ENCODE measurements at places on chromosomes 13 and 19. TPM values are rescaled to one million over a fixed set of nuclear protein-coding genes. Genes with fewer than 3 reads are reported as not detected.

- no peak for DNase-seq
These were observed 10.3 kb downstream of the DNAJB1 start for GRCh38 chr19:14507704-14508542.

DNA sequence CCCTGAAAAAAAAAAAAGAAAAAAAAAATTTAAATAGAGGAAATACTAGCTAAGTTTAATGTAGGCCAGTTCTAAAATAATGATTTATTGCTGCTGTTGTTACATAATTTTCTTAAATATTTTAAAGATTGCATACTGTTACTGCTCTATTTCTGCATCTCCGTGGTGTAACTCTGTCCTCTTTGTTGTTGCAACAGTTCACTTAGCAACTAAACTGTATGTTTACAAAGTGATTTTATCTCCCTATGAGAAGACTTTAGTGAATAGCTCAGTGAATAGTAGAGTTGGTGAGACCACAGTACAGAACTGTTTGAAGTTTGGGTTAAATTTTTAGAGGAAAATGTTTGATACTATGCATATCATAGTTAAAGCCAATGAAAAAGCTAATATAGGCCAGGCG lies 19.4 kb downstream of the BRCA2 start:
- DNase-seq: no peak

DNA sequence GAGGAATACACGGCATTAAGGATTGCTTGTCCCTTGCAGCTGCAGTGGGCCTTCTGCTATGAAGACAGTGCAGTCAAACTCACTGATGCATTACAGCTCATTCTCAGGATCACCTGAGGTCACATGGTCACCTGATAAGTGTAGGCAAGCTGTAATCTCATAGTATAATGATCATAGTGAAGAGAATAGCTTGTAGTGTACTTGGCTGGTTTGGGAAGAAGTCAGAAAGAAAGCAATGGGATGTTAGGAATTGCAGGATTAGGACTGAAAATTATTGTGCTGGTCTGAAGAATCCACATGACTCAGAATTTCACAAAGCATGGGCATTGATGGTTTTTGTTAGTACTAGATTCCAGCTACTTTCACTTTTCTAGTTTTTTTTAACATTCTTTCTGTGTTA lies 76.7 kb downstream of the MBNL2 start:
- no peak for DNase-seq

DNA sequence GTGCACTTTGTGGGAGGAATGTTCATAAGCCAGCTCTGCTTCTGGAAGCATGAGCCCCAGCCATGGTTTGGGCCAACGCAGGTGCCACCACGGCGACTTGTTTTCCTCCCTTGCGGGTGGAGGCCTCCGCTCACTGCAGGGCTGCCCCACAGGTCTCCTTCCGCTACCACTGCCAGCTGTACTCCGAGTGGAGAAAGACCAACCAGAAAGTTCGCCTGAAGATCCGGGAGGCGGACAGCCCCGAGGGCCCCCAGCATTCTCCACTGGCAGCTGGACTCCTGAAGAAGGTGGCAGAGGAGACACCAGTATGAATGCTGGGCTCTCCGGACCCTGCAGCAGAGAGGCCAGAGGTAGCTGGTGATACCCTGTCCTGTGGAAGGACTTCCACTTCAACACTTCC lies 6.5 kb upstream of the HNRNPM start:
- no peak for DNase-seq

GRCh38 chr13:28611654-28612131 lies 47.2 kb upstream of the POMP start:
- no peak for DNase-seq

Gene ZNF610
- 0.79 TPM for total RNA-seq

DNA sequence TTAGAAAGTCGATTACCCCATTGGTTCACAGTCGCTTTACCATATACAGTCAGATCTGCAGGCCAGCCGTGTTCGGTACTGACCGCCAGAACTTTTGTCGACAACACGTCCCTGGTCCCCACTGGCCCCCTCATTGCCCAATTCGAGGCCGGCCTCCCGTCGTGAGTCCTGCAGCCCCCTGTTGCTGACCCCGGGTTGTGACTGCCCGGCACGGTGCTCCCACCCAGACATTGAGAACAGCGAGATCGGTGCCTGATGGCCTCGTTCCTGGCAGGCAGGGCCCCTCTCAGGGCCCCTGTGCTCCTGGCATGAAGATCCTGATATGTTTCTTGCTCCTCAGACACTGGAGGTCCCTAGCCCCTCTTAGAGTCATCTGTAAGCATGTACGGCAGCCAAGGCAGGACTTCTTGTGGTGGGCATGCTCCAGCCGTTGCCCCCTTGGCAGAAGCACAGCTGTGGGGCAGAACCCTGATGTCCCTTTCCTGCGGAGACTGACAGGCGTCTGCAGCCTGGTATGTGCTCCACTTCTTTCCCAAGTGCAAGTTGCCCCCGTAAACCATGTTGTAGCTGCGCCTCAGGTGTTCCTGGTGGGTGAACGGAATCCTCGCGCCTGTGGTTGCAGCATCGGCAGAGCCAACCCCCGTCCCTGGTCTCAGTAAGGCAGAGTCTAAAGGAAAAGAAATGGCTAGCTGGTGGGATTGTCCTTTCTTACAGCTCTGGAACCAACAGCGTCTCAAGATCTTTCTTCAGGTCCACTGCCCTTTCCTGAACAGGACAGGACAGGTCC lies 123.2 kb upstream of the SPACA7 start:
- DNase-seq: no peak

- DNase-seq: no peak
These were observed 102.8 kb downstream of the EFNB2 start for GRCh38 chr13:106432636-106433035.

DNA sequence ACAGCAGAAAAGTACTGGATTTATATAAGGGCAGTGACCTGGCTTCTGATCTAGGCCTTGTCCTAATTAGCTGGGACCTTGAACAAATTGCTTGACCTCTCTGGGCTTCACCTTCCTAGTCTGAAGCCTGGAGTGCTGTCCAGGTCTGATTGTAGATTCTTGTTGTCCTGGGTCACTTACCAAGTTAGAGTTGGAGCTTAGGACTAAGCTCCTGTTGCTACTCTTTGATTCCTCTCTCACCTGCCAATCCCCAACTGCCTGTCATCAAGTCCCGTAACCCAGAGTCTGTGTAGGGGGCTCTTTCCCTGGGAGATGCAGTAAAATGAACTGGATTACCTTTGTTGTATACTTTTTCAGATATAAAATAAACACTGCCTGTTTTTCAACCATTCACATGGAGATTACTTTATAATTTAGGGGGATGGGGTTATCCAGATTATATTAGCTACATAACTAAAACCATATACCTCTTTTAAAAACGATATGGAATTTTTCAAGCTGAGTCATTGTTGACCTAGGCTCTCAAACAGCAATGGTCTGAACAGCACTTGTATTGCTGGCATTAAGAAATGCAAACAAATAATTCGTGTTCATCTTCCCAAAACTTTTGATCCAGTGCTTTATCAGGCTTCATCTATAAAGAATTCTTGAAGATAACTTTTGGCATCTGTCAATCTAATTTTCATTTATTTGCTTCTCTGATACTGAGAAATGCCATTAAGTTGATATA lies 5.8 kb downstream of the ARHGAP35 start:
- no peak for DNase-seq

Gene CLEC17A
- 0.36 TPM for total RNA-seq

DNA sequence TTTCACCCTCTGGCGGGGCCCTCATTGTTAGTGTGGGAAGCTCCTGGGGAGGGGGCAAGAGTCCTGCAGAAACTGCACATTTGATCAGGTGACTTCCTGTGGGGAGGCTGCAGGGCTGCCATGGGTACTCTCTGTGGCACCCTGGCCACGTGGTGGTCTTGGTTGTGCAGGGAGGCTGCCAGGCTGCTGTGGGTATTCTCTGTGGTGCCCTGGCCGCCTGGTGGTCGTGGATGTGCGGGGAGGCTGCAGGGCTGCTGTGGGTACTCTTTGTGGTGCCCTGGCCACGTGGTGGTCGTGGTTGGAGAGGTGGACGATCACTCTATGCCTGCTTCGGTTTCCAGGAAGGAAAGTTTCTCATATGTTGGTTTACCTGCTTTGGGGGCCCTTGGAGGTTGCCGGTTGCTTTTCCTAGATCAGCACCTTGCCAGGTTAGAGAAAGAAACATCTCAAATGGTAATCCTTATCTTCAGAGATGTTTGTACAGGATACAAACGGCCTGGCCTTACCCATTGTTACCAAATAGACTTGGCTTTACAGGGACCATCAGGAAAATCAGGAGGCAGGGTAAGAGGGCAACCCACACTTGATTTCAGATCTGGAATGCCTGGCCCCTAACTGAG lies 22.9 kb downstream of the TEX29 start:
- DNase-seq: no peak

DNA sequence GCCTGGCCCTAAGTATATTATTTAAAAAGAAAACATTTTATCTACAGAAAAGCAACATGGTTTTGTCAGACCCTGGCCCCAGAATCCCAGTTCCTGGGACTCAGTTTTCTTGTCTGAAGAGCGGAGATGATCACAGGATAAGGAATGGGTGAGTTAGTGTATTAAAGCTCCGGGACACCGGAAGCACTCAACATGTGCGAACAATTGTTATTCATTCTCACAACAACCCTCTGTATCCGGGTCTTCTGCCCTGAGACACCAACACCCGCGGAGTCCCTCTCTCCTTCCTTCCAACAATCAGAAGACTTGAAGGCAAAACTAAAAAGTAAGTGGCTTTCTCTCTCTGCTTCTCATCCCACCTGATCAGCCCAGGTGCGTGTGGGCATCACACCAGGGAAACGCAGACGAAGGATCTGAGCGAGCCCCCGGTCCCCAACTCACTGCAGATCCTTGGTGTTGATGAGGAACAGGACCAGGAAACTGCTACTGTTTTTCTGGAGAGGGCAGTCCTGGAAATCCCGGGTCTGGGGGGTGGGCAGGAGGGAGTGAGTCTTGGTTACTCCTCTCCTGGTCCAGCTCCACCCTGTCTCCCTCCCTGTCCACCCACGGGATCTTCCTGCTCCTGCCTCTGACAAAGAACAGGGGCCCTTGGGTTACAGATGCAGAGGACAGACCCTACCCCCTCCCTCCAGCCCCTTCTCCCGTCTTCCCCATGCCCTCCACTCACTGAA lies 2.0 kb downstream of the GPR108 start:
- no peak for DNase-seq

Gene KLHL1
- 0.08 TPM for total RNA-seq

GRCh38 chr19:3857449-3858003 lies 11.3 kb downstream of the ZFR2 start:
- no peak for DNase-seq

- no peak for DNase-seq
These were observed 22.6 kb downstream of the RXFP2 start for GRCh38 chr13:31761951-31762350.

DNA sequence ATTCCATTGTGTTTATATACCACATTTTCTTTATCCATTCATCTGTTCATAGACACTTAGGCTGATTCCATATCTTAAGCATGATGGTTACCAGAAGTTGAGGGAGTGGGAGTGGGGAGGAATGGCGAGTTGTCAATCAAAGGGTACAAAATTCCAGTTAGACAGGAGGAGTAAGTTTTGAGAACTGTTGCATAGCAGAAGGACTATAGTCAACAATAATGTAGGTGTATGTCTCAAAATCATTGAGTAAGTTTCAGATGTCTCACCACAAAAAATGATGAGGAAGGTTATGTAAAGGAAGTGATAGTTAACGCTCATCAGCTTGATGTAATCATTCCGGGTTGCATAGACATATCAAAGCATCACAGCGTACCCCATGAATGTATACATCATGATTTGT lies 4.6 kb upstream of the UBL3 start:
- no peak for DNase-seq

DNA sequence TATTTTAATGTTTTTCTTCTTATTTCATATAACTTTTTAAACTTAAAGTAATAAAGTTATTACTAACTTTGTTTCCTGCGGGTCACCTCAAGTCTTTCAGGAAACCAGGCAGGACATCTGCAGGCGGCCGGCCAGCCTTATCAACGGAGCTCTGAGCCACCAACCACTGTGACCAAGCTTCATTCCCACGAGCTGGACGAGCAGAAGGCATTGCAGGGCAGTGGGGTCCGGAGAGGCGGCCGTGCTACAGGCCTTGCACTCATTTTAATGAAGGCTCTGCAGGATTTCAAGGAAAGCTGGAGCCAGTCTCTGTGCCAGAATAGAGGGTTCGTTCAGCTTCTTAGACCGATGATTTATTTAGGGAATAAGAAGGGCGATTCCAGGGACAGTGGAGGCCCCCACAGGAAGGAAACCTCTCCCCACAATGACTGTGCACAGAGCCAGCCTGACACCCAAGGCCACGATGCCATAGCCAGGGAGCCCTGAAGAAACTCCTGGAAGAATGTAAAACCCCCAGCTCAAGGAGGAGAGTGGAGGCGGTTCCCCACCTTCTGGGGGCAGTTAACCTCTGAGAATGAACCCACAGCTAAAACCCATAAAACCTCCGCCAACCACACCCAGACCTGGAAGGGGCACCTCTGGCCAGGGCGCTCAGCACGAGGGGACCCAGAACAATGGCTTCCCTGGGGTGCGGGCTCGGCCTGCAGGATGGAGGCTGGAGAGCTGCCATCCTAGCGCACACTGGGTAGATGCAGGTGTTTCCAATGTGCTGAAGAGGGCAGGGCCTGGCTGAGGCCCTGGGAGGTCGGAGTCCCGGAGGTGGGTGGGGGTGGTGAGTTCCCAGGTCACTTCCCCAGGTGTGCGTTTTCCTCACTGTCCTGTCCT lies 75.0 kb downstream of the RASA3 start:
- no peak for DNase-seq

Gene NBEA
- 4.3 TPM for total RNA-seq

Gene PCDH20
- 13.2 TPM for total RNA-seq

DNA sequence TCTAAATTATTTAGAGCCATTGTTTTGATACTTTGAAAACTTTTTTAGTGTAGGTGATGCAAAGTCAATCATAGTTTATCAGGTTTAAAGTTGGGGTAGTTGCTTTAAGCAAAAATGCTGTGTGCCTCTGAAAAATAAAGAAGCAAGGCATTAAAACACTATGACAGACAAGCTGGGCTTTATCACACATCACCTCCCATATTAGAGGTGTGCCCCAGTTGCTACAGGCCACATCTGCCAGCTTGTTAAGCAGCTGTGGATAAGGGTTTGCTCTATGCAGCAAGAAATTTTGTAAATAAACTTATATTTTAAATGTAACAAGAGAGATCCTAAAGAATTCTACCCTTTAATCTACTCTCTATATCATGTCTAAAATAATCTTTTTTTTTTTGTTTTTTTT lies 255.8 kb downstream of the B3GLCT start:
- no peak for DNase-seq

Gene ZC3H13
- total RNA-seq: 27.8 TPM

Gene IZUMO2
- not detected for total RNA-seq

Gene ATP7B
- 18.5 TPM for total RNA-seq

Gene KCNK6
- 32.7 TPM for total RNA-seq

DNA sequence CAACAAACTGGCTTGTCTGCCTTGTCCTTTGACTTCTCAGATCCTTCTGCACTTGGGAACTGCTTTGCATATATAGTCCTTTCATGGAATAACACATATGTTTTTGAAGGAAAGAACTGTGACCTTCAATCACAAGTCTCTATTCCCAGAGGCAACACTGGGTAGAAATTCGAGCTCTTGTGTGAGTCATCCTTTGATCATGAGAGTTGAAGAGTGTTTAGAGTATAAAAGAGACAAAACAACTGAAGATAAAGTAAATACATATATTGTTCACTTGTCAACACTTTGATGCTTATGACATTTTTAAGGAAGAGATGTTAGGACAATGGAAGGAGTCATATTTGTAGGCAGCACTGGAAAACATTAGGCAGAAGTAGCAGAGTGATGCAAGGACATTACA lies 5.2 kb upstream of the OR7A5 start:
- DNase-seq: no peak
